Activated CD4-positive, alpha-beta T cell treated with anti-CD3 and anti-CD28 coated beads, Interleukin-10, Interleukin-2, amounts not matched to agents 100 ng/mL and 50 ng/mL, durations not matched to agents 16 hours and 8 hours (primary cell): ENCODE measurements at places on chromosomes 16 and 17.

DNA sequence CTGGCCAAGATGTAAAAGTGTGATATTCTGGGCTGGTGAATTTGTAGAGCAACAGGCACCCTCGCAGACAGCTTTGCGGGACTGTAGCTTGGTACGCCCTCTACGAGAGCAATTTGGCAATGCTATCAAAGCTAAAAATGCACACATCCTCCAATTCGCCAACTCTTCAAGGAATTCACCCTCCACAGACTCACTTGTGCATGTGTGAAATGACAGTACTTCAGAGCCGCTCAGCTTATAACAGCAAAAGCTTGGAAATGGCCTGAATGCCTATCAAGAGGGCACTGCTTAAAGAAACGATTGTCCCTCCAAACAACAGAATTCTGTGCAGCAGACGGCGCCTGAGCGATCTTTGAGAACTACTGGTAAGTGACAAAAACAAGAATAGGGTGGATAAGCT, 130.8 kb downstream of the SDK2 start:
- no peak for DNase-seq

GRCh38 chr17:55420776-55421178, 858 bp downstream of the MMD start:
- peak; percentile 57 for DNase-seq

DNA sequence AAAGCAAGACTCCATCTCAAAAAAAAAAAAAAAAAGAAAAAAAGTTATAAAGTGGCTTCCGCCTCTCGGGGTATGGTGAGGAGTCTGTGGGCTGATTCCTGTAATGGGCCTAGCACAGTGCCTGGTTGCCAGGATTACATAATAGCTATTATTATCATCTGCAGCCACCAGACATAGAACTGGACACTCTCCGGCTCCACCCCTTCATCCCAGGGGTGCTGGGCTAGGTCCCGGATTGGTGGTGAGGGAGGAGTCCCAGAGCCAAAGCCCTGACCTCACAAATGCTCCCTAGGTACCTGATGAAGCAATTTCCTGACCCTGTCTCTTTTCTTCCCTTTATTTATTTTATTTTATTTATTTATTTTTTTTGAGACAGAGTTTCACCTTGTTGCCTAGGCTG, 11.6 kb upstream of the ADGRG1 start:
- no peak for DNase-seq

DNA sequence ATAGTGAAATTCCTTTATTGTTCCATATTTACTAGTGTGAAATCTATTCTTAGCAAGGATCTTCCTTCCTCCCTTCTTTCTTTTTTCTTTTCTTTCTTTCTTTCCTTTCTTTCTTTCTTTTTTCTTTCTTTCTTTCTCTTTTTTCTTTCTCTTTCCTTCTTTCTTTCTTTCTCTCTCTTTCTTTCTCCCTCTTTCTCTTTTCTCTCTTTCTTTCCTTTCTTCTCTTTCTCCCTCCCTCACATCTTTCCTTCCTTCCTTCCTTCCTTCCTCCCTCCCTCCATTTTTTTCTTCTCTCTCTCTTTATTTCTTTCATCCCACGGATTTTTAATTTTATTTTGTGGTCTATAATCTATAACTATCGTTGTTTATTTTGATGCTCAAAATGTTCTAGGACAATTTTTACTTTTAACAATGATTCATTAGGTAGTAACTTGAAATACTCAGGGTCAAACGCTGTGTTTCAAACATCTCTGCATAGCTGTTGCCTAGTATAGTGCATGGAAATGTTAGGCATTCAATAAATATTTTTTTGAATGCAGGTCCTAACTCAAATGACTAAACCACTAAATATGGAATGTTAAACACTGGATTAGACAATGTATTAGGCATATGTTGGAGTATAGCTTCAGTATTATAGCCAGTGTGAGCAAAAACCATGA, 178.3 kb downstream of the MAP2K6 start:
- DNase-seq, result no peak

GRCh38 chr17:1324201-1324771, 44.8 kb downstream of the TRARG1 start:
- peak; percentile 11 for DNase-seq

- no peak for DNase-seq
Observed at GRCh38 chr16:78822509-78822908, 723.1 kb downstream of the WWOX start.

GRCh38 chr17:57811638-57812280, 38.1 kb downstream of the MRPS23 start:
- DNase-seq, result no peak

GRCh38 chr16:48481772-48482171, 96.6 kb upstream of the SIAH1 start:
- DNase-seq, result no peak

DNA sequence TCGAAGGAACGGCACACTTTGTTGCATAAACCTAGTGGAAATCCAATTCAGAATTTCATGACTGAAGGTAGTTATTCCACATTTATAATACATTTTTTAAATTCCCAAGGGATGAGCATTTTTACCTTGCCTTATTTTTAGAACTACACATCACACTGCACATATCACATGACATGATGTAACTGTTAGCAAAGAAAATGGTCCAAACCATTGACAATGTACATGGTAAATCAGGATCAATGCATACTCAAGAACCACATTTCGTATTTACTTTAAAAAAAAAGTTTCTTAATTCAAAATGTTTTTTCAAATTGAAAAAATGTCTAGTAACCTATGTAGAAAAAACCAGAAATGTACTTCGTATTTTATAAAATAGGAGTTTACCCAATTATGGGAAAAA, 2.5 kb downstream of the KANSL1 start:
- DNase-seq, result no peak

GRCh38 chr17:8941520-8941919, 24.0 kb downstream of the PIK3R5 start:
- DNase-seq, result peak; percentile 81

DNA sequence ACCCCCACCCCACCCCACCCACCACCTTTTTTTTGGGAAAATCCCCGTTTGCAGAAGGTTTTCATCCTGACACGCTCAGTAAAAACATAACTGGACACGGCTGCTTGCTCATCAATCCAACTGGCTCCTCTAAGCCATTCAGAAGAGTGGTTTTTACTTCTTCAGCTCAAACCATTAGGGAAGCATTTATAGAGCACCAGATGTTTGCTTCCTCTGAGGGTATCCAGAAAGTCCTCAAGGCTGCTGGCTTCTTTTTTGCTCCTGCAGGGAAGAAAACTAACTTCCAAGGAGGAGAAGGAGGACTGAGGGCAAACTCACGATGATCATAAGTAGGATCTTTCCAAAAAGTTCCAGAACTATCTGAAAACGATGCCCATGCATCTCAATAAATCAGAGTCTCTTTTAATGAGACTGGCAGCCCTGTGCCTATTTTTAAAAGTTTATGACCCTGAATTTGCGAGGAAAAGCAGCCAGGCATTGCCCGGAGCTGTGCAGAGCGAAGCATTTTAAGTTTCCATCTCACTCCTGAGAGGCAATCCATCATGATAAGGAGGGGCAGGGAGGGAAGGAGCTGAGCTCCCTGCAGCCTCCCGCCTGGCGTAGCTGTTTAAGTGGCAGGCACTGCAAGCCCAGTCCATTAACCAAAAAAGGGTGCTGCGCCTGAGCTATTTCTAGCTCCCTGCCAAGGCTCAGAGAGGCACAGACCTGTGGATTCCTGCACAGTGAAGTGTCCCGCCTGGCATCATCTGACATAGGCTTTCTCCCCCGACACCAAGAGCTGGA, 146.3 kb upstream of the FOXF1 start:
- no peak for DNase-seq

DNA sequence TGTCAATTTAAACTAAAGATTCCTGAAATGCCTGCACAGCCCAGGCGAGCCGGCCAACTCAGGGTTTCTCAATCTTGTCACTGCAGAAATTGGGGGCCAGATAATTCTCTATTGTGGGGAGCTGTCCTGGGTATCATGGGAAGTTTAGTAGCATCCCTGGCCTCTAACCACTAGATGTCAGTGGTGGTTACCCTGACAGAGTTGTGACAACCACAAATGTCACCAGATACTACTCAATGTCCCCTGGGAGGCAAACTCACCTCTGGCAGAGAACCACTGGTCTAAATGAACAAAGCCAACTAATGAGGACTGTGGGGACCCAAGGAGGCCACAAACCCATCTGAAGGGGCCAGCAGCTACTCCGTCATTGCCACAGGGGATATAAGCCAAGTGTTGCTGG, 90.9 kb downstream of the MYH11 start:
- peak; percentile 62 for DNase-seq

DNA sequence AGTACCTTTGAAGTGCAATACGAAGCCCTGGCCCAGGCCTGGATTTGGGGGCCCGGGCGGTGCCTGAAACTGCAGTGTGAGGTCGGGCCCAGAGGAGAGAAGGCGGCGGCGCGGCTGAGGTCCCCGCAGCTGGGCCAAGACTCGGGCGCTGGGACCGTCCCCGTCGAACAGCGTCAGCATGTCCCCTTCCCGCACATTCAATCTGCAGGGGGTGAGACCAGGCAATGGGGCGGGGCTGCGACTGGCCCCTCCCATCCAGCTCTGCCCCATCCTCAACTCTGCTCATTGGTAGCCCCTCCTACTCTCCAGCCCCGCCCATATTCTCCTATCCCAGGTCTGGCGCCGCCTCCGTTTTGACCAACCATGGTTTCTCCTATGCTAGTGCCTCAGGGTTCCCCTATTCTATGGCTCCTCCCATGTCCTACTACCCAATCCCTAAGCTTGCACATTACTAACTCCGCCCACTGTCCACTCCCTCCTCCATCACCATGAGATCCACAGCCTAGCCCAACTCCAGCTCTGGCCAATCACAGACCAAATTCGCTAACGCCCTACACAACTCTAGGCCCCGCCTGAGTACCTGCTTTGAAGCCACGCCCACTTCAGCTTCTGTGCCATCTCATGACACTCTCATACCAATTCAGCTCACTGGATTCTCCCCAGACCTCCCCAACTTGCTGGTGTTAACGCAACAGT, 14.4 kb upstream of the CDIPT start:
- peak; percentile 68 for DNase-seq

GRCh38 chr17:77109764-77110359, 30.9 kb upstream of the SEC14L1 start:
- no peak for DNase-seq

GRCh38 chr16:28192806-28193529, 18.8 kb downstream of the XPO6 start:
- DNase-seq, result peak; percentile 81

DNA sequence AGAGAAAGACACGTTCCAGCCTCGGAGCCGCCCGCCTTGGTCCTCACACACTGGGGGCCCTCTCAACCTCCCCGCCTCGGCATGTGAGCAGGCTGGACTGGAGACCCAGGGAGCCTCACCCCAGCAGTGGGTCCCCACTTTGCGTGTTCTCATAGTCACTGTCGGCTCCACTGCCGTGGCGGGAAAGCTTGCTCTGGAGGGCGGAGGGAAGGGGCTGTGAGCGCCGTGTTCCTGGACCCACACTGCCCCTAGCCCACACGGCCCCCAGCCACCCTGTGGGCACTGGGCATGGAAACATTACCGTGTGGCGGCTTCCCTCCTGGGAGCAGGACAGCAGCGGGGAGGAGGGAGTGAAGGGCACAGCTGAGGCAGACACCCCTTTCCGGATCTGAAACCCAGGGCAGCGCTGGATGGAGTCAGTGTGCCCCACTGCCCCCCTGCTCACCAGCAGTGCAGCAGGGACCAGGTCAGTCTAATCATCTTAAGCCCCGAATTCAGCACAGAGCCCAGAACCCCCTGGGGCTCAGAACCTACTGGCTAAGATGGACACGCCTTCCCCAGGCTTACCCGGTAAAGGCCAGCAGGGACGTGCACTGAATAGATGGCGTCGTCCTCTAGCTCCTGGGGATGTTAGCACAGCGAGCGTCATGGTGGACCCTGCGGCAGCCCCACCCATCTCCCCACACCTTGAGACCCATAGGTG, 7.2 kb downstream of the TP53I13 start:
- no peak for DNase-seq

- no peak for DNase-seq
Observed at GRCh38 chr16:64823481-64824075, 298.3 kb downstream of the CDH11 start.

- no peak for DNase-seq
Observed at GRCh38 chr17:54956791-54957190, 11.7 kb downstream of the COX11 start.

GRCh38 chr16:13298666-13299065, 397.3 kb downstream of the SHISA9 start:
- DNase-seq, result no peak

DNA sequence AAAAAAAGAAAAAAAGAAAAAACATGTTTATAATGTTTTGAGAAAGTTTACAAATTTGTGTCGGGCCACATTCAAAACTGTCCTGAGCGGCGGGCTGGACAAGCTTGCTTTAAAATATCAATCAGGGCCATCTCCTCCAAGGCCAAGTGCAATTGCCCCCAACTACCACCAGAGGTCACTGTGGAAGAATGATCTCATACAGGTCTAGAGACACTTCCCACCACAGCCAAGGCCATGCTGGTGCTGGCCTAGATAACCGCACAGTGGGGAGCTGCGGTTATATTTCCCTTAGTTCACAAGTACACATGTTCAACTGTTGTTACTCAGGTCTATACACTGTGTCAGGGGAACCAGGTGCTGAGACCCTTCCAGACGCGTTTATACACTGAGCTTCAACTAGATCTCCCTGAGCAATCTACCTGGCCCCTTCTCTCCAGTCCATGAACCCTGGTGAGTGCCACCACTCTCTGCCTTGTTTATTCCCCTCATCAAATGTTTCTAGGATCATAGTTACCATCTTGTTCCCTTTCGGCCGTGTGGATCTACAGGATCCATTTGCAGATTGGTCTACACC, 83.8 kb upstream of the CCL2 start:
- peak; percentile 71 for DNase-seq

GRCh38 chr16:72978212-72978611, 69.7 kb downstream of the ZFHX3 start:
- DNase-seq, result no peak

DNA sequence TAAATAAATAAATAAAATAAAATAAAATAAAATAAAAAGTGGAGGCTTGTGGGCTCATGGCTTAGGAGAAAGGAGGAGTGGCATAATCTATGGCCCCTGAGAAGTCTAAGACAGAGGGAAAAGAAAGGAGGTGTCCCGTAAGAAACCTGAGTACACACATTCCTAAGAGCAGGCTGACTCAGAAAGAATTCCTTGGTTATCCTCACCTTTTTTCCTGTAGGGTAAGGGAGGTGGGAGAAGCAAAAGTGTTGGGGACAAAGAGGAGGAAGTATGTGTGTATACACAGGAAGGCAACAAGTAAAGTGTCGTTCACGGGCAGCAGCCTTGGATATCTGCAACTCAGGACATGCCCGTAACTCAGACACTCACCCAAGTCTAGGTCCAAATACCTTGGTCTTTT, 29.3 kb downstream of the MARF1 start:
- DNase-seq, result no peak

- no peak for DNase-seq
Observed at GRCh38 chr16:61382435-61382834, 653.8 kb downstream of the CDH8 start.

DNA sequence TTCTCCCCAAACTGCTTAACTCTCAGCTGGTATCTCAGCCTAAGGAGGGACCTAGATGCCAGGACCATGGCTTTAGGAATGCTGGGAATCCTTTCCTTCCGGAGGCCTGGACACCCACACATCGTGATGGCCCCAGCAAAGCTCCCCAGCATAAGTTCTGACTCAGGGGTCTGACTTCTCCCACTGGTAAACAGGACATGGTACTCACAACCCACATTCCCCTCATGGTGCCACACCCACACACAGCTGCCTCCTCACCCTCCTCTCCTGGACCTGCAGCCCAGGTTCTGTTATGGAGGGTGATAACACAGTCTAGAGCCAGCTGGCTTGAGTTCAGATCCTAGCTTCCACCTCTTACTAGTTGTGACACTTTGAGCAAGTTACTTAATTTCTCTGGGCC, 719 bp upstream of the RNF227 start:
- no peak for DNase-seq

- no peak for DNase-seq
Observed at GRCh38 chr16:1584926-1585484, 26.9 kb downstream of the IFT140 start.
